Right forelimb (tissue), 1 donor: ENCODE measurements at places on chromosomes 4 and X.

- DNase-seq, result no peak
Measured at GRCh38 chr4:52714597-52715254, 36.5 kb downstream of the ERVMER34-1 start.

- DNase-seq, result no peak
Measured at GRCh38 chr4:5370286-5370685, 319.0 kb downstream of the STK32B start.

GRCh38 chr4:183333202-183333601 lies 11.0 kb upstream of the CLDN24 start:
- DNase-seq, result no peak

- no peak for DNase-seq
Measured at GRCh38 chr4:113328514-113328913, 279.1 kb downstream of the ANK2 start.

DNA sequence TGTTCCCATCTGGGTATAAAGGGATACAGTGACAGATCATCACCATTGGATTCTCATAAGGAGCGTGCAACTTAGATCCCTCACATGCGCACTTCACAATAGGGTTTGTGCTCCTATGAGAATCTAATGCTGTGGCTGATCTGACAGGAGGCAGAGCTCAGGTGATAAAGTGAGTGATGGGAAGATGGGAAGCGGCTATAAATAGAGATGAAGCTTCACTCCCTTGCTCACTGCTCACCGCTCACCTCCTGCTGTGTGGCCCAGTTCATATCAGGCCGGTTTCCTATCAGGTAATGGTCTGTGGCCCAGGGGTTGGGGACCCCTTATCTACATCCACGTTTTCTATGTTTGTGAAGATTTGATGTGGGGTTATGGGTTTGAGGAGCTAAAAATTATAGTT lies 43.7 kb downstream of the FAT4 start:
- no peak for DNase-seq

DNA sequence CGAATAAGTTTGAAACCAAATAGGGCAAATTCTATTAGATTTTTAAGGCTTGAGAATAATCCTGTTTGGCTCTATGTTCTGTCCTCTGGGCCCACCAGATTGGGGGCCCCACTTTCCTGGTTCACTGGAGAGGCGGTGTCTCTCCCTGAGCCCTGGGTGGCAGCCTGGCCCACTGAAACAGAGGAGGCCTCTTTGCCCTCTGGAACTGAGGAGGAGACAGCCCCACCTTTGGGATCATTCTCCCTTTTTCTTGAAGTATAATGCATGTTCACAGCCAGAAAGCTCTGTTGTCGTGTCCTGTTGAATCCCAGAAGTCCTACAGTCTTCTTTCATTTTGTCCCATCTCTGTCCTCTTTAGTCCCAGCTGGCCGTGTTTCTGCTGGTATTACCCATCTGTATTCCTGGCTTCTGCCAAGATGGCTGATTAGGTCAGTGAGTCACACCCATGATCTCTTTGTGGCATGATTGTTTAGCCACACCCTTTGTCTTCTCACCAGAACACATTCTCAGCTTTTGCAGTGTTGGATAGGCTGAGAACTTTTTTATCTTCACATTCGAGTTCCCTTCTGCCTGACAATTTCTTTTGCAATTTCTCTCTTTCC lies 8.1 kb upstream of the TBC1D25 start:
- DNase-seq, result no peak
